ENCODE measurements at places on chromosomes 5 and 9.
A peak's percentile ranks its signal among the peaks of the same experiment; 100 is the strongest.

DNA sequence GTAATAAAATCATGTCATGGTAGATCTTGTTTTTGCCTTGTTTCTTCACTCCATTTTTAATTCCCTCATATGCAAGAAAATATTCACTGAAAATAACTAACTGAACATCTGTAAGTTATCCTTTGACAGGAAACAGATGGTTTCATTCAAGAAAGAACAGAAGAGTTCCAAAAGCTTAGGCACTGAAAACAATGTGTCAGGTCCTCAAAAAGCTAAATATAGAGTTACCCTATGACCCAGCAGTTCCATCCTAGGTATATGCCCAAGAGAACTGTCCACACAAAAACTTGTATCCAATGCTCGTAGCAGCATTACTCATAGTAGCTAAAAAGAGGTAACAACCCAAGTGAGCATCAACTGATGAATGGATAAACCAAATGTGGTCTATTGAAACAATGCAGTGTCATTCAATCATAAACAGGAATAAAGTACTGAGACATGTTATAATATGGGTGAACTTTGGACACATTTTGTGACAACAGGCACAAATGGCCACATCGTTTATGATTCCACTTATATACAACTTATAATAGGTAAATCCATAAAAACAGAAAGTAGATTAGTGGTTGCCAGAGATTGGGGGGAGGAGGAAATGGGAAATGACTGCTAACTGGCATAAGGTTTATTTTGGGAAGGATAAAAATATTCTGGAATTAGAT lies 231.0 kb downstream of the FRMD3 start:
- DNase-seq = no peak

GRCh38 chr9:11103525-11103924 lies 490.7 kb upstream of the PTPRD start:
- no peak for DNase-seq

GRCh38 chr9:121296213-121297127 lies 28.5 kb downstream of the GSN start:
- no peak for DNase-seq

DNA sequence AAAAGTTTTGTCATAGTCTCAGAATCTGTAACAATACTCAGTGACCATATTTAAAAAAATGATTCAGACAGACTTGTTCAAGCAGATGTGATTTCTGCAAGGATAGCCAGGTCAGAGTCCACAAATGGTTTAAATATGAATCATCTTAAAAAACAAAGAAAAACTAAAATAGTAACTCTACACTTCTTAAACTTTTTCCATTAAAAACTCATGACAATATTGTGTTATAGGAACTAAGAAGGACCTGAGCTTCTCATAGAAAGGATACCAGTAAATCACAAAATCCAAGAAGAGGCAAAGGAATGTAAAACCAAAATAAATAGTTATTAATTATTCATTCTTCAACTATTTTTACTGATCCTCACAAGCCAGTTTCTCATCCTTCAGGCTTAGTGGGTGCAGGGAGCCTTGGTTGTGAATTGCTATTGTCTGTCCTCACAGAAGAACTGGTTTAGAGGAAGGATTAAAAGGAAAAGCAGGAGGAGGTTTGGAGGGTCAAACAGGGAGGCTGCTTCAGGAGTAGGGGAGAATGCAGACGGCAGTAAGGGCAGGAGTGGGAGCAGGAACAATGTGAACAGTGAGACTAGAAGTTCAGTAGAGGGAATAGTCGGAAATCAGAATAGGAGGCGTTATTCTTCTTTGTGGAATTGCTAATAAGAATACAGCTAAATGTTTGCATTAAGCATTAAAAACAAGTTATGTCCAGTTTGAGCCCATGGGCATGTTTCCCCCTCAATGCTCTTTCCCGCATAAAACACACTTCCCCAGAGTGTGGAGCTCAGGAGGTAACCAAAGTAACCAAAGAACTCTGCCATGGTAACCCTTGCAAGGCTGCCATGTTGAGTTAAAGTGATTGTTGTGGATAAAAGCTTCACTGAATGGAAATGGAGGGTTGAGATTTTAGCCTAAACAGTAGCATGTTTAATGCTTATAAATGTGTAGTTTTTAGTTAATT lies 110.7 kb downstream of the CCDC192 start:
- DNase-seq = no peak

DNA sequence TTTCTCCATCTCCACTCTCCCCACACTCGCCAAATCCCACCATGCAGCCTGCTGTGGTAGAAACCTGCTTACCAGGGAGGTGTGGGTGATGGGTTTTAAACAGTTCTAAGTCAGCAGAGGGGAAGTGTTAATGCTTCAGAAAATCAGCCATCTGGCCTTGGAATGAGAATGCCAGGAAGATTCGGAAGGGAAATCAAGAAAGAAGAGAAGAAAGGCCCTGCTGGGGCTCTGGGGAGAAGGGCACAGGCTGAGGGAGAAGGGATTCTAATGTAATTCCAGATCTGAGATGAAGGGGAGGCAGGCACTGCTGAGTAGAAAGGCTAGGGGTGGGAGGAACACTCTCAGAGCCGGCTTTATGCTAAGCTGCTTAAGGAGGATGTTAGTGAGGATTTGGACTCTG lies 434.7 kb upstream of the DMAC1 start:
- no peak for DNase-seq

DNA sequence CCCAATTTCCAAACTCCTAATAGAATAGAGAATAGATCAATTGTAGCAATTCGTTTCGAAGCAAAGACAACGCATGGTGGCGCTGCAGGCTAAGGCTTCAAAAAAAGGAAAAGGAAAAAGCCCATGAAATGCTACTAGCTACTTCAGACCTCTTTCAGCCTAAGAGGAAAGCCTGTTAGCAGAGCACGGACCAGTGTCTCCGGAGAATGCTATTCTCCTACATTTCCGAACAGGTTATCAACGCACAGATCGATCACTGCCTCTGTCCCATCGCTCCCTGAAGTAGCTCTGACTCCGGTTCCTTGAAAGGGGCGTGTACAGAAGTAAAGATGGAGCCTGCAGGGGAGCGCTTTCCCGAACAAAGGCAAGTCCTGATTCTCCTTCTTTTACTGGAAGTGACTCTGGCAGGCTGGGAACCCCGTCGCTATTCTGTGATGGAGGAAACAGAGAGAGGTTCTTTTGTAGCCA lies at the start of gene PCDHB15:
Gene PCDHB15 (plus strand): TSS at position 146 of the 468 bp plus-strand sequence. CDS start 184 bp downstream, at position 330.
- peak; percentile 7 for DNase-seq

GRCh38 chr9:75644649-75645048 lies 245.8 kb upstream of the PCSK5 start:
- no peak for DNase-seq

DNA sequence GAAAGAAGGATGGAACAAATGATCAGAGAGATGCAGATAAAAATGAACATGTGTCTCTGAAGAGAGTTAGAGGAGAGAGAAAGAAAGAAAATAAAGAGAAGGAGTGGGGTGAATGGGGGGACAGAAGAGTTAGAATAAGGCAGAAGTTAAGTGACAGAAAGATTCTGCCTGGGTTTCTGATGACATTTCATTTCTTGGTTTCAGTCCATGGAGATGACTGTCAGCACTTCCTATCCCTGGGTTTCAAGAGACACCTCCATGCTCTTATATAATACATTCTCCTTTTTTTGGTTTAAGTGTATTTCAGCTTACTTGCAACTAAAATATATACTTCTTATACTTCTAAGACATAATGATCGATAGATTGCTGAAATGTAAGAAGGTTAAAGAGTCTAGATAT lies 213.0 kb upstream of the IL12B start:
- DNase-seq = no peak

- DNase-seq = no peak
Measured at GRCh38 chr9:134688231-134688630, 46.6 kb downstream of the COL5A1 start.

- no peak for DNase-seq
Measured at GRCh38 chr9:81598123-81598497, 91.2 kb downstream of the TLE1 start.

GRCh38 chr9:16869882-16870595 lies 431 bp downstream of the BNC2 start:
- DNase-seq = no peak

DNA sequence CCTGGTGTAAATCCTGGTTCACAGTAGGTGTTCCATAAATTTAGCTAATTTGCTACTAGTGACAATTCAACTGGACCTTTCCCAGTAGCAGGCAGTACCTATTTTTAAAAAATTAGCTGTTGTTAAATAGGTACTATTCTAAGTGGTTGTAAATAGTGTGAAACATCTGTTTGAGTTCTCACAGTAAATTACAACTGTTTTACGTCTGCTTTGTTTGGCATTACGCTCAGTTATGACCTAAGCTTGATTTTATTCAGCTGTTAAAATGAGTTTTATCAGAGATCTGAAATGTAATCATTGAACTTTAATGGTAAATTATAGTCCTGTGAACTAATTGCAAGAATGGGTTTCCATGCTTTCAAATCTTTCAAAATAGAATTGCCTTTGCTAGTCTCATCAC lies 93.9 kb downstream of the GPBP1 start:
- no peak for DNase-seq

- DNase-seq = no peak
Measured at GRCh38 chr9:22097707-22098106, 88.6 kb upstream of the CDKN2B start.

- no peak for DNase-seq
Measured at GRCh38 chr5:109411149-109411514, 1.4 kb upstream of the PJA2 start.

GRCh38 chr9:127166651-127167524 lies 44.5 kb upstream of the ANGPTL2 start:
- no peak for DNase-seq

GRCh38 chr5:102865510-102866236 lies 110.6 kb downstream of the PAM start:
- DNase-seq = peak; percentile 25

- no peak for DNase-seq
Measured at GRCh38 chr5:173829826-173830225, 58.3 kb upstream of the CPEB4 start.

DNA sequence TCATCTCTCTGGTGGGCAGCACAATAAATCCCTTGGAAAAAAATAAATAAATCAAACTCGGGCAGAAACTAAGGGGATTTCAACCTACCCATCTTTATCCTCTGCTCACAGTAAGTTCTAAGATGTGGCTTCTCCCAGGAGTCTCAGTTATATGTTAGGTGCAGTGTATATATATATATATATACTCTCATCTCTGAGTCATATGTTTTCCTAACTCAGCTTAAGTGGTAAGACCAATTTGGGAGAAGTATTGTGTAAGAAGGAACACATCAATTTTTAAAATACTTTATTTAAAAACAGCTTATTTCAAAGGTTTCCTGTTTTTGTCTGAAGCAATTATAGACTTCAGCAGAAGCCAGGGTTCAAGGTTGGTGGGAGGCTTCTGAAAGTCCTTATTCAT lies 20.3 kb upstream of the OSMR start:
- DNase-seq = no peak

- DNase-seq = no peak
Measured at GRCh38 chr9:28064241-28064815, 491.0 kb upstream of the C9orf72 start.

GRCh38 chr5:71957292-71957898 lies 149.9 kb upstream of the MAP1B start:
- DNase-seq = no peak

DNA sequence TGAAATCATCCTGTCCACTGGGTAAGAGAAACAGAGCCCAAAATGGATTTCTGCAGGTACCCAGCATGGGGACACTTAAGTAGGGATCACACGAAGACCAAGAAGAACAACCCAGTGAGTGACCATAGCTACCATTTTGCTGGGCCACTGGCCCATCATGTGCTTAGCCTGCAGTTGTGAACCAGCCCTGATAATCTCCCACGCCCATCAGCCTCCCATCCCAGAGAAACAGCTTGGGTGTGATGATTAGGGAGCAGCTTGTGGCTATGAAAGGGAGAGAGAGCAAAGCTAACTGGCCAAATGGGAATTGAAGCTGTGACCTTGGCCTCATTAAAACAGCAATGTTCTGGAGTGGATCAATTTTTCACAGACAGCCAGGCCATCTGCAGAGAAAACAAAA lies 138.5 kb downstream of the SLC24A2 start:
- DNase-seq = no peak

DNA sequence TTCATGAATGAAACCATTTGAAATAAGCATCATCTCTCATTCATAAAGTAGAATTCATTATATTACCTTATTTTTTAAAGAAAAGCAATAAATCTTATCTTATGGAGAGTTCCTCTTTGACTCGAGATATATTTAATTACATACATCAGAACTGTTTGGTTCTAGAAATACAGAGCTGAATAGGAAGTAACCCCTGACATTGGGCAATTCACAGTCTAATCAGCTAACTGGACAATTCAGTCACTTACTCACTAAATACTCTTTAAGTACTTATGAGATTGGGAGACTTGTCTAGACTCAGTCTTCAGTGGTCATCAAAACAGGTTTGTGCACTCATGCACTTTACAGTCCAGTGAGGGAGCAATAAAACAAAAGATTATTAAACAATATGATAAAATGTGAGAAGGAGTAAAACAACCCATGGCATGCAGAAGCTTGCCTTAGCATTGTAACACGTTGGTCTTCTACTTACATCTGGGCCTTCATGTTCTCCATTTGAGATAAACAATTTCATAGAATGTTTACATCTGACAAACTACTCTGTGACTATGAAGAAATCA lies 11.5 kb upstream of the FBXO38 start:
- DNase-seq = no peak

- peak; percentile 78 for DNase-seq
Measured at GRCh38 chr9:20623021-20623747, 885 bp upstream of the MLLT3 start.

GRCh38 chr5:173099461-173099860 lies 43.3 kb downstream of the CREBRF start:
- DNase-seq = peak; percentile 15

GRCh38 chr9:85053206-85053786 lies 383.8 kb downstream of the NTRK2 start:
- no peak for DNase-seq

- DNase-seq = peak; percentile 64
Measured at GRCh38 chr5:131589510-131590348, 45.3 kb downstream of the RAPGEF6 start.

DNA sequence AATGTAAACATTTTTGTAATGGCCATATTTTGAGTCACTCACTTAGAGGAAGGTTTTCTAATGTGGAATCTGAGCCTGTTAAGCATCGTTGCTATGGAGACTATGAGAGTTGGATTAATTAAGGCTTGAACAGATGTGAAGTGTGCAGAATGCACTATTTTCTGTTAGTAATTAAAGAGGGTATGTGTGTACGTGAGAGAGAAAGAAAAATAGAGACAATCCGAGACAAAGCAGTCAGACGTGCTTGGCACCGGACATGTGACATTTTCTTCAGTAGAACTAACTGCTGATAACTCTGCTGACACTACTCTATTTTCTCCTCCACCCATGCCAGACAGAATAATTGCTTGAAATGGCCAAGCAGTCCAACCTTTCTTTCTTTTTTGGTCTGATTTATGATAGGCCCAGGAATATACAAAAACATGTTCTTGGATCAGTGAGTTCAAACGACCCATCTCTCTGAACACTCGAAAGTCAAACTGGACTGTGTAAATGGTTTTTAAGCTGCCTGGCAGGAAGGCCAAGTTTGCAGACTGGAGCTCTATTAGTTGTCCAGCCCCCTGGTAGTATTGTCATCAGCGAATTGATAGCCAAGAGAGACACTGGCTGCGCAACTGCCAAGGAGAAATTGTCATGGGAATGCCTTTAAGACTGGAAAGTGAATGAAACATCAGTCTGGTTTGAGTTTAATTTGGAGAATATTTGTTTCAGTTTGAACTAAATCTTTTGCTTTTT lies 322.1 kb downstream of the ARHGEF28 start:
- DNase-seq = no peak

GRCh38 chr5:172451771-172452197 lies 2.5 kb downstream of the SH3PXD2B start:
- DNase-seq = no peak

GRCh38 chr5:92703976-92704375 lies 877.0 kb downstream of the NR2F1-AS1 start:
- DNase-seq = no peak
